ENCODE measurements at places on chromosomes 13 and 19.

DNA sequence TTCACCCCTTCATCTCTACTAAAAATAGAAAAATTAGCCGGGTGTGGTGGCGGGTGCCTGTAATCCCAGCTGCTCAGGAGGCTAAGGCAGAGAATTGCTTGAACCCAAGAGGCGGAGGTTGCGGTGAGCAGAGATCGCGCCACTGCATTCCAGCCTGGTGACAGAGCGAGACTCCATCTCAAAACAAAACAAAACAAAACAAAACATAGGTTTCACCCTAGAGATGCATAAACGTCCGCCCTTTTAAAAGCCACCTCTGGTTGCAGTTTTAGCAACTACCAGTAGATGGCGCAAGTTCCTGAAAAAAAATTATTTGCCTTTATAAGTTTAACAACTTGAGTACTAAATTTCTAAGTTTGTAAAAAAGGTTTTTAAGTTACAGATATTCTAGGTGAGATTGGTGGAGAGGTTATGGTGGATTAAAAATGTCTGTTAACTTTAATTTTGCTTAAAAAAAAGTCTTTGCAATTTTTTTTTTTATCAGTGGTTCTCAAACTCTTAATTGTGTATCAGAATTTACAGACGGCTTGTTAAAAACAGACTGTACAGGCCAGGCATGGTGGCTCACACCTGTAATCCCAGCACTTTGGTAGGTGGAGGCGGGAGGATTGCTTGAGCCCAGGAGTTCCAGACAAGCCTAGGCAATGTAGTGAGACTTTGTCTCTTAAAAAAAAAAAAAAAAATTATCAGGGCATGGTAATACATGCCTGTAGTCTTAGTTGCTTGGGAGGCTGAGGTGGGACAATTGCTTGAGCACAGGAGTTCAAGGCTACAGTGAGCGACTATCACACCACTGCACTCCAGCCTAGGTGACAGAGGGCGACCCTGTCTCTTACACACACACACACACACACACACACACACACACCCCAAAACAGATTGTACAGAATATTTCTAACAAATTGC, 42.1 kb downstream of the NAA16 start:
- peak; percentile 36 for DNase-seq

DNA sequence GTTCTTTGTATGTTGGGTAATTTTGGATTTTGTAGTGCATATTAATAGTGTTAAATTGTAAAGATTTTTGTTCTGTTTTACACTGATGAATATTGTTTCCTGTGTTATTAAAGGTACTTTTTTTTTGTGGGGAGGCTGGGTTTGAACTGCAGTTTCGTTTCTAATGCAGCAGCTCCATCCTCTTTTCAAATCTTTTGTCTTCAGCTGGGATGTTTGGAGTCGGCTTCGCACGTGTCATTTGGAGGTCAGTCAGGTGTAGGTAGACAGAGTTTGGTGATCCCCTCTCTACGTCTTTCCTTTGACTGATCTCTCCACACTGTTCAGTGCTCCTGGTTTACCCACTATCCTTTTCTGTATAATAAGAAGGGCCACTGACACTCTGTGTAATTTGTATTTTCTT, 30.3 kb downstream of the TDRD3 start:
- no peak for DNase-seq

- DNase-seq = no peak
Measured at GRCh38 chr13:80510686-80511085, 169.8 kb upstream of the SPRY2 start.

DNA sequence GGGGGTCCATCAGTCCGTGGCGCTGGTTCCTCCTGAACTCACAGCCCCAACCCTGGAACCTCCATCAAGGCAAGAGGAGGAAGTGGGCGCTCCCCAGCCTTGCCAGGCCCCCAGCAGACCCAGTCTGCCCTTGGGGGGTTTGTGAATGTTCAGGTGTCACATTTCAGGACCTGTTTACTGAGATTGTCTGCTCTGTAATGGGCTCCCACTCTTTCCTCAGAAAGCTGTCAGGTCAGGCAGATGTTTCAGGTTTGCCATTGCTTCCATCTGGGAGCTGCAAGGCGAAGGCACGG, 29.4 kb downstream of the TSSK6 start:
- no peak for DNase-seq

GRCh38 chr13:63085851-63086250, 1670.2 kb upstream of the PCDH20 start:
- DNase-seq = no peak

GRCh38 chr13:31001647-31002046, 69.2 kb downstream of the TEX26 start:
- no peak for DNase-seq

DNA sequence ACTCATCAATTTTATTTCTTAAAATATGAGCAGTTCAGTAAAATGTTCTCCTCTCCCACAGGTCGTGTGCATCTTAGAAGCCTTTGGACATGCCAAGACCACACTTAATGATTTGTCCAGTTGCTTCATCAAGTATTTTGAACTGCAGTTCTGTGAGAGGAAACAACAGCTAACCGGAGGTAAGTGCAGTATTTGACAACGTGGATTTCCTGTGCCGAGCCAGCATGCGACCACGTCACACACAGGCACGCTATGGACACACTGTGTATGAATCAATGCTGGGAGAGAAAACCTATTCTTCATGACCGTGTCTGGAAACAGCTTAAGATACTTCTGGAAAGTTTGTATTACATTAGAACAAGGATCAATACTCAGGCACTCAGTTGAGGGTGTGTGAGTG, 268.5 kb downstream of the MYO16 start:
- DNase-seq = no peak

DNA sequence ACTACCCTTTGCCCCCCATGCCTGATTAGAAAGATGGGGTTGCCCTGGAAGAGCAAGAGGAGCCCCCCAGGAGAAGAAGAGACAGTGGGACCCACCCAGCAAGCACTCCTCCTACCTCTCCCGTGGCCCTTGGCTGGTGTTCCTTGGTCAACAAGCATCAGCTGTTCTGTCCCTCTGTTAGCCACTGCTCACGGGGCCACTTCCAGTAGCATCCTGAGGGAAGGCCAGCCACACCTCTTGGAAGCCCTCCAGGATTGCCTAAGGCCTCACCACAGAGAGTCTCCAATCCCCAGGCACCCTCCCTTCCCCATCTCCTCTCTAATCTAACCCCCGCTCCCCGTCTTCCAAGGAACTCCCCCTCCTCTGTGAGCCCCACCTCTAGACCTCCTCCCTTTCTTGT, 15.1 kb upstream of the DPP9 start:
- no peak for DNase-seq

DNA sequence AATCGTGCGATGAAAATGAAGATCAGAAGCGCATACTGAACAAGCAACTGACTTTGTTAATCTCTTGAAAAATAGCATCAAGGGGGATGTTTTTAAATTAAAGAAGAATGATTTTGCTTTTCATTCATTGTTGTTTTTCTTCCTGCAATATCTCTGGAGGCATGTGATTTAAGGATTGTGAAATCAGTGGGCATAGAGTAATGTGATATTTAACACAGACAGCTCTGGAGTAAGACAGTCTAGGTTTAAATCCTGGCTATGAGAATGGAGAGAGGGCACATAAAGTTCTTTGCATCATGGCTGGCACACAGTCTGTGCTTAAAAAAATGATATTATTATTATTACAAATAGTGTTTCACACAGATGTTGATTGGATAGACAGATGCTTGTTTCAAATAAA, 243.1 kb upstream of the NBEA start:
- no peak for DNase-seq

DNA sequence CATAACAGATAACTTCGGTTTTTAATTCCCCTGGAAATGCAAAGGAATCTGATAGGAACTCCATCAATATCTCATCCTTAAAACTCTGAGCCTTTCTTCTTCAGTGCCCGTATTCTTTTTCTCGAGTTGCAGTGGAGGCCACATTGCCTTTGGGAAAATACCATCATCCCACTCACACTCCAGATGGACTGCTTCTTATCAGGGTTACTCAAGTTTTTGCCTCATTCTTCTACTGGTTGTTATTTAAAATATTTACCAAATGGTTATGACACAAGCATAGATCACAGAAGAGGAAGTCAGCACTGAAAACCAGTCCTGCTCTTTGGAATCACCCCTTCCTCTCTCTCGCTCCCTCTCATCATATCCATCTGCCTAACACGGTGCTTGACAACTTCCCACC, 1020.5 kb upstream of the SLC10A2 start:
- DNase-seq = no peak

- no peak for DNase-seq
Measured at GRCh38 chr13:20465218-20465879, 60.3 kb downstream of the CRYL1 start.

- no peak for DNase-seq
Measured at GRCh38 chr13:64420181-64420580, 2810.0 kb downstream of the PCDH9 start.

- no peak for DNase-seq
Measured at GRCh38 chr13:32073180-32073864, 41.7 kb downstream of the FRY start.

- DNase-seq = no peak
Measured at GRCh38 chr19:17767559-17767958, 16.3 kb downstream of the FCHO1 start.

- DNase-seq = no peak
Measured at GRCh38 chr19:33048806-33049676, 15.6 kb downstream of the RHPN2 start.

- no peak for DNase-seq
Measured at GRCh38 chr19:46239193-46240024, 9.9 kb downstream of the IGFL1 start.

GRCh38 chr19:34229721-34230120, 24.6 kb upstream of the GARRE1 start:
- no peak for DNase-seq

DNA sequence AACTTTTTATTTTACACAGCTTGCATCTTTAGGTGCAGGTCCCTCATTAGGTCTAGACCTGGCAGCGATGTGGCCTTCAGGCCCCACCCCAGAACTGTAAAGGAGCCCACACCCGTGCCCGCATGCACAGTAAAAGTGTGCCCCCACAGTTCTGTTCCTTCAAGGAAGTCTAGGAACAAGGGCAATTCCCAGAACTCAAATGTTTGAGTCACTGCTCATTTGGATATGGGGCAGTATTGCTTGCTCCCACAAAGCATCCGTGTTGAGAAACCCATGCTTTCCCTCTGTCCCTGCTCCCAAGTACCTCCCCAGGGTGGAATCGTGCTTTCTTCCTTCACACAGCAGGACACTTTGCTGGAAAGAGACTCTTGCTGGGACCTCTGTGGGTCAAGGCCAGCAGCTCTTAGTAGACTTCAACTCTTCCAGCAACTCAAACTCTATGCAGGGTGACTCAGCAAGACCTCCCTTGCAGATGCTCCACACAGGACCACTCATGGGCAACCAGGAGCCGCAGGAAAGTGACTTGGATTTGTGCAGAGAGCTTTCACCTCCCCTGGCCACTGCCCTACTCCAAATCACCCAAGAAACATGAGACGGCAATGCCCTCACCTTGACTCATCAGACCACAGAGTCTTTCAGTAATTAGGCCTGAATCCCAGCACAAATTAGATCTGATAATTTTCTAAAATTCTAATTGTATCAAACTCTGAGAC, 12.3 kb downstream of the SLC7A1 start:
- DNase-seq = no peak

GRCh38 chr13:73417012-73417615, 358.3 kb downstream of the KLF5 start:
- peak; percentile 23 for DNase-seq

DNA sequence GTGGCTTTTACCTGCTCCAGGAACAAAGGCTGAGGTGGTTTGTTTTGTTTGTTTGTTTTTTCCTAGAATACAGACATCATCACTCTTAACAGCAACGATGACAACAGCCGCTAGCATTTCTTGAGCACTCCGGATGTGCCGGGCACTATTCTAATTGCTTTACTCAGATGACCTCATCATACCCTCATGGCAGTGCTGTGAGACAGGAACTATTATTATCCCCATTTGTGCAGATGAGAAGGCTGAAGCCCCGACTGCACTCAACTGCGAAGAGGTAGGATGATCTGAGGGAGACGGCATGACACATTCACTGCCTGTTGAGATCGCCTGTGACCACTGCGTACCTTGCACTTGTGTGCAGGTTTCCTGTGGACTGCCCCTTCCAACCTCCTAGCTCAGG, 66.5 kb downstream of the CCDC70 start:
- no peak for DNase-seq

GRCh38 chr13:113856716-113857065, 7.2 kb downstream of the GAS6 start:
- no peak for DNase-seq

DNA sequence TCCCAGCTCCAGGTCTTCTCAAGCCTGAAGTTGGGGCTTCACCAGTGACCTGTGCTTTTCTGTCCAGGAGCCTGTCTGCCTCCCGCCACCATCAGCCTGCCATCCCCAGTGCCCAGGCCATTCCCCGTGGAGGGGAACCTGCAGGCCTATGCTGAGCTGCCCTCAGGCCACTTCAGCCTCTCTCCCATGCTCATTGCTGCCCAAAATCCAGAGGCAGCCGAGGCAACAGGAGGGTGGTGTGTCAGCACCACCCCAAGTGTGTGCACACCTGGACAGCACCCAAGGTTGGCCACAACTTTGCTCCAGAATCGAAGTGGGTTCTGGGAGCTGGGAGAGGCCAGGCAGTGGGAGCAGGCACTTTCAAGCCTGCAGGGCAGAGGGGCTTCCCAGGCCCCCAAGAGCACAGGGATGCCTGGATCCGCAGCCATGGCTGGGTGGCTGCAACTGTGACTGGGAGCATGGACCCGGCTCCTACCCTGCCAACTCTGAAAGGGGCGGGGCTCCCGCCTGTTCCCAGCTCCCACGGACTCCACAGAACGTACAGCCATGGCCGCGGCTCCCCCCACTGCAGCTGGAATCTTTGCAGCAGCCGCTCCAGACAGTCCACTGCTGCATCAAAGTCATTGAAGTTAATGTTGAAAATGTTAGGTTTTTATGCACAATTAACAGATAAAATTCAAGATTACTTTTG, 1747.0 kb downstream of the OLFM4 start:
- no peak for DNase-seq

DNA sequence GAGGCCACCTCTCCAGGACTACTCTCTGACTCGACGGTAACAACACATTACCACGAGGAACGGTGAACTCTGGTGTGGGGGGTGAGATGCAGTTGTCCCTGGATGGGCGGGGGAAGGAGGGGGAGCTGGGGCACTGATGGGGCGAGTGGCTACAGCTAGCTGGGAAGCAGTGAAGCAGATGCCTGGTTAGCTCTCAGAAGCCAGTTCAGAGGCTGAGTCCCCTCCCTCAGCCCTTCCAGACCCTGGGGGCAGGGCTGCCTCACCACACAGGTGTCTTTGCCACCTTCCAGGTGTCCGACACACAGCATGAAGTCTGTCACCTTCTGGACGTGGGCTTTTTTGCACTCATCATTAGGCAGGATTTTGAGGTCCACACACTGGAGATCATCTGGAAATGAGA, 4.0 kb downstream of the KLK1 start:
- DNase-seq = no peak
